ENCODE measurements at places on chromosomes 4 and X. TPM values are rescaled to one million over a fixed set of nuclear protein-coding genes. Genes with fewer than 3 reads are reported as not detected.

Gene SMIM10L2A
- 11.2 TPM for polyA plus RNA-seq

Gene AVPR2
- 1.4 TPM for polyA plus RNA-seq

Gene TMEM271
- not detected for polyA plus RNA-seq

Gene QRFPR
- polyA plus RNA-seq: 1.9 TPM

Gene SPP1
- 225 TPM for polyA plus RNA-seq

Gene SLIT2
- 54.0 TPM for polyA plus RNA-seq

Gene CXCL11
- 0.32 TPM for polyA plus RNA-seq

Gene GSX2
- polyA plus RNA-seq: not detected

Gene PNMA6F
- 0.04 TPM for polyA plus RNA-seq

Gene PCSK1N
- 5.1 TPM for polyA plus RNA-seq

Gene ZDHHC9
- 45.8 TPM for polyA plus RNA-seq

Gene MAGEA11
- not detected for polyA plus RNA-seq

Gene CFAP47
- 0.46 TPM for polyA plus RNA-seq

Gene ZNF674
- 6.1 TPM for polyA plus RNA-seq

Gene UGT2B17
- polyA plus RNA-seq: not detected

Gene PRSS12
- polyA plus RNA-seq: 13.2 TPM

Gene PRKX
- 15.3 TPM for polyA plus RNA-seq

Gene CHM
- polyA plus RNA-seq: 29.3 TPM

Gene GLUD2
- polyA plus RNA-seq: 5.6 TPM

Gene FRMD7
- polyA plus RNA-seq: 1.7 TPM

Gene PDLIM3
- polyA plus RNA-seq: 3.6 TPM

Gene CRLF2
- not detected for polyA plus RNA-seq

Data from right renal cortex interstitium (tissue), 3 donors.